ENCODE measurements at places on chromosomes 4 and X.

GRCh38 chr4:8468746-8469535 lies 28.4 kb downstream of the TRMT44 start:
- DNase-seq: no peak

- no peak for DNase-seq
These were observed 82.0 kb downstream of the PLS3 start for GRCh38 chrX:115642895-115643530.

DNA sequence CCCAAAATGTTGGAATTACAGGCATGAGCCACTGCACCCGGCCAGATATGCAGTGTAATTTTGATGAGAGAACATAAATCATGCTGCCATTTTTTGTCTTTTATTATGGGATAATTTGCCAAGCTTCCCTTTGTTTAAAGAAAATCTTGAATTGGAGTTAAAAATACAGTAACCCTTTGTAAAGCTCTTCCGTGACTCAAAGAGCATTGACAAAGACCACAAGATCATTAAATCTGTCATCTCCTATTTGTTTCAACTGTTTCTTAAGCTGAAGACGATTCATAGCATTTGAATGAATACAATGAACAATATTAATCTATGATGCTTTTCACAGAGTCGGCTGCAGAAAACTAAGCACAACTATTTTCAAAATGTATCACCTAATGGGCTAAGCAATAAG lies 132.6 kb downstream of the ANAPC4 start:
- no peak for DNase-seq

GRCh38 chrX:101595739-101596419 lies 21.9 kb downstream of the ARMCX6 start:
- no peak for DNase-seq

DNA sequence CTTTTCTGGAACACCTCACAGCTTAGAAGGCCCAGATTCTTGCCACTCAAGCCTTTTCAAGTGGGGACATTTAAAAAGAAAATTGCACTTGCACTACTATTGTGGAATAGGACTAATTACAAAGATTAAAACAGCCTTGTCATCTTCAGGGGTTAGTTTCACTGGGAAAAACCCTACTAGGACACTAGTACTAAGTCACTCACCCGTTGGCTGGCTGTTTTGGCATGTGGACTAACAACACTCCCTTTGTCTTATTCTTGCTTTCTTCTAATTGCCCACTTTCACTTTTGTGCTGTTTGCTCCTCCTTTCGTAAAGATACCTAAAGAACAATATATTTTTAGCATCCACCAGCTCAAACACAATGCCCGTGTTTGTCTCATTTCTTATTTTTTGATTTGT lies 200.9 kb upstream of the MID1 start:
- DNase-seq: no peak

- DNase-seq: no peak
These were observed 2.9 kb upstream of the LEF1 start for GRCh38 chr4:108171339-108172230.

- no peak for DNase-seq
These were observed 180.7 kb upstream of the ZFP42 start for GRCh38 chr4:187814737-187815465.

- DNase-seq: no peak
These were observed 650.3 kb upstream of the FAM241A start for GRCh38 chr4:111494971-111495370.

- no peak for DNase-seq
These were observed 36.3 kb downstream of the CORIN start for GRCh38 chr4:47801481-47802002.

- DNase-seq: no peak
These were observed 10.9 kb upstream of the NALF2 start for GRCh38 chrX:69493193-69493592.

- DNase-seq: no peak
These were observed 51.3 kb upstream of the MAOA start for GRCh38 chrX:43604753-43605152.

DNA sequence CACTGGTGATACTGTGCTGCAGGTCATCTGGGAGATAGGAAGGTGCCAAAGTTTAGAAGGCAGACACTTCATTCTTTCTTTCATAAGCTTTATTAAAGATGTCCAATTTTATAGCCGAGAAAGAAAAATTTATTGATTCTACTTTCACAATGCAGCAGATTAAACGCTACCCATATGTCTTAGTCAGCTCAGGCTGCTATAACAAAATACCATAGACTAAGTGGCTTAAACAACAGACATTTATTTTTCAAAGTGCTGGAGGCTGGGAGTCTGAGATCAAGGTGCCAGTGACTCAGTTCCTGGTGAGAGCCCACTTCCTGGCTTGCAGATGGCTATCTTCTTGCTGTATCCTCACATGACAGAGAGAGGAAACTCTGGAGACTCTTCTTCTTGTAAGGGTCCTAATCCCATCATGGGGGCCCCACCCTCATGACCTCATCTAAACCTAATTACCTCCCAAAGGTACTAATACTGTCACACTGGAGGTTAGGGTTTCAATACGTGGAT lies 33.4 kb upstream of the KLHL34 start:
- DNase-seq: no peak

DNA sequence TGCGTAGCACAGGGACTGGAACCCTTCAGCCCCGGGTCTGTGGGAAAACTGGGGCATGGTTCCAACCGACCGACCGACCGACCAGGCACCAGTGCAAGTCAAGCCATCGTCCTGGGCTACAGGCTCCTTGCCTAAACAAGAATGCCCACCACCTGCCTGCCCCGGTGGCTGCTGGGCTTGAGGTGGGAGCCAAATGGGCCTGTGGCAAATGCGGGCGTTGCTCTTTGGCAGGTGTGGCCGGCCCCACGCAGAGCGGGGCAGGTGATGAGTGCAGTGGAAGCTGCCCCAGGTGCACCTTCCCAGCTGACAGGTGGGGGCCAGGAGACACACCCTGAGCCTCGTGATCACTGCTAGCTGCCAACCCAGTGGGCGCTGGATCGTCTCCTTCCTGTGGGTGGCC lies 77.9 kb downstream of the MTMR1 start:
- no peak for DNase-seq

DNA sequence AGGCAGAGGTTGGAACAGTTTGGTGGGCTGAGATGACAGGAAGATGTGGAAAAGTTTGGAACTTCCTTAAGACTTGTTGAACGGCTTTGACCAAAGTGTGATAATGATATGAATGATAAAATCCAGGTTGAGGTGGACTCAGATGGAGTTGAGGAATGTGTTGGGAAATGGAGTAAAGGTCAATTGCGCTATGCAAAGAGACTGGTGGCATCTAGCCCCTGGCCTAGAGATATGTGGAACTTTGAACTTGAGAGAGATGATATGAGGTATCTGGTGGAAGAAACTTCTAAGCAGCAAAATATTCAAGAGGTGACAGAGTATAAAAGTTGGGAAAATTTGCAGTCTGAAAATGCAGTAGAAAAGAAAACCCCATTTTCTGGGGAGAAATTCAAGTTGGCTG lies 21.4 kb upstream of the UGT2B17 start:
- DNase-seq: no peak

DNA sequence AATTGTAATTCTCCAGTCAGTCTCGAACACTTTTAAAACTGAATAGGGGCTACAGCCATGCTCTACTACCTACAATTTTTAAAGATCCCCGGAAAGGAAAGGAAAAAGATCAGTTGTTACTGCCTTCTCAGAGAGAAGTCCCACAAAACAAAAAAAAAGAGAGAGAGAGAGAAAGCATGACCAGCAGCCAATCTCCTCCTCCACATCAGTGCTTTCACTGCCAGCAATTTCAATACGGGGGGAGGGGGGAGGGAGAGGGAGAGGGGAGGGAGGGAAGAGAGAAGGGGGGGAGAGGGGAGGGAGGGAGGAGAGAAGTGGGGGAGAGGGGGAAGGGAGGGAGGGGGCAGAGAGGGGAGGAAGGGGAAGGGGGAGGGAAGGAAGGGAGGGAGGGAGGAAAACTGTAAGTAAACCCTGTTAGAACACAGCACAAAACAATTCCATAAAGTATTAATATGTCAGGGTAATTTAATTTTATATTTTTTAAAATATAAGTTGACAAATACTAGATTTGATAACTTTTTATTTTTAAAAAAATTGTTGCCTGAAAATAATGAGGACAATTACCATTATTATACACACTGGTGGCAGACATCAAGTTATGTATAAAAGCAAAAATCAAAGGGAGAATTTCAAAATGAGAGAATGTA lies 108.0 kb downstream of the LRBA start:
- DNase-seq: no peak

GRCh38 chr4:10703766-10704429 lies 19.3 kb upstream of the CLNK start:
- DNase-seq: no peak

- DNase-seq: no peak
These were observed 4.1 kb downstream of the ENPEP start for GRCh38 chr4:110480031-110480549.

DNA sequence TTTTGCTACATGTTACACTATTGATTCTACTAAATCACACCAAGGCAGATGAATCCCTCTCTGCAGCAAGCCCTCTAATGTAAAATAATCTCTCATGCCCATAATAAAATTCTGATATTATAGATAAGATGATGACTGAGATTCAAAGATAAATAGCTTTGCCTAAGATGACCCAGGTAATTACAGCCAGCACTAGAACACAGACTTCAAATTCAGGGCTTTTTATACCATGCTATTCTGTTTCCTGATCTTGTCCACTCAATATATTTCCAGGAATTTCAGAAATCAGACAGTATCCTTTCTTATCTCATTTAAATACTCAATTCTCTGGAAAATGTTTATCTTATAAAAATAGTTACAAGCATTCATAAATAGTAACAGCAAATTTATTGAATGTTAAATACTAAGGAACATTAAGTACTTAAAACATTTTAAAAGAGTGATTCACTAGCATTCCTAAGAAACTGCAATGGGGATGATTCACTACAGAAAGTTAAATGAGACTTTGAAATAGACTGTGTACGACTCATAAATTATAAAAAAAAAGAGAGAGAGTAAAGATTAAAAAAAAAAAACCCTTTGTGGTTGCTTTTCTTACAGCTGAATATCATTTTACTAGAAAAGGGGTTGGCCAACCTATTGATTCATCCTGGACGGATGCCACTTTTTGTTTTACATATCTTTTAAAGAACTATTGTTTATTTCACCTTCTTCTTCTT lies 45.8 kb upstream of the IL21 start:
- DNase-seq: no peak

DNA sequence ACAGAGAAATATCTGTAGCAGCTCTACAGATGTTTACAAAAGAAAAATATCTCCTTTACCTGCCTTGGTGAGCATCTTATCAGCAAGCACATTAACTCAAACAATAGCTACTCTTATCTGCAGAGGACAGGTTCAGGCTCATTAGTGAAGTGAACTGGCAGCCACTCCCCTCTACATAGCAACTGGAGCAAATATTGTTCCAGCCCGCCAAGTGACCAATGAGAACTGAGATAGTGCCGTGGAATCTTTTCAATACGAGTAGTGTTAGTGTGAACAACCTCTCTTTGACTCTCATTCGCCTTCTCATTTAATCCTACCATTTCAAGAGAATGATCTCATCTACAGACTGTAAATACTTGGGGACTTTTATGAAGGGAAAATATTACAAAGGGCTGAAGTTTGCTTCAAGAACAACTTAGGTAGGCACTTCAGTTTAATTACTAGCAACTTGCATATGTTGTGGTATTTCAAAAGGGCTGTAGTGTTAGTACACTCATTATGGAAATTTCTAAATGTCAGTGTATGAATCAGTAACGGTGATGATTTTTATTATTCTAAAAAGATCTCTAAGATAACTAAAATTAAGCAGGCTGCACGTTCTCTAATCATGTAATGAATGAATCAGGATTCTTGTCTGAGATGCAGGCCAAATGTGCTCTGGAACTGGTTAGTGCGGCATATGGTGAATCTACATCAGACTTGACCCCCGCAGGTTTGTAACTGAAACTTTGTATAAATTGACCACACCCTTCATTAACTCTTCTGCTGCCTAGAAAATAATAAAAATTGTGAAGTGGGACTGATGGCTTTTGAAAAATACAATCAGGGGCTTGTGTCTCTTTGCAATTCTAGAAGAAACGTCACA lies 72.4 kb downstream of the PALLD start:
- DNase-seq: no peak

- DNase-seq: no peak
These were observed 194.0 kb upstream of the NUDT6 start for GRCh38 chr4:123116412-123116811.

- DNase-seq: no peak
These were observed 318.9 kb upstream of the PPP1R2C start for GRCh38 chrX:43096830-43097229.

GRCh38 chr4:55546506-55546755 lies 278 bp downstream of the CLOCK start:
- DNase-seq: no peak

DNA sequence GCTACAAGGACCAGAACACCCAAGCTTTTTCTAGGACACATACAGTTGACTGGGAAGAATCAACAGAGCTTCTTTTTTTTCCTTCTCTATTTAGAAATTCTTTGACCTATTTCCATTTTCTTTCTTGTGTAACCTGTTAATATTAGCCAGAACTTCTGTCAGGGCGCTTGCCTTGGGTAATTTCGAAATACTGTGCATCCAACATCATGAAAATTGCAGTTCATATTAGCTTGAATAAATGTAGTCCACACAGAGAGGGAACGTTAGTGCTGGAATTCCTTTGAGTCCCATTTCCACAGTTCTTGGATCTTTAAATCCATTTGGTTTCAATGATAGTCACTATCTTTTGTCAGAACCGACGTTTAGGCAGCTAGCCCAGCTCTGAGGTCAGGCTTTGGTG lies 141.8 kb downstream of the MXRA5 start:
- DNase-seq: no peak

DNA sequence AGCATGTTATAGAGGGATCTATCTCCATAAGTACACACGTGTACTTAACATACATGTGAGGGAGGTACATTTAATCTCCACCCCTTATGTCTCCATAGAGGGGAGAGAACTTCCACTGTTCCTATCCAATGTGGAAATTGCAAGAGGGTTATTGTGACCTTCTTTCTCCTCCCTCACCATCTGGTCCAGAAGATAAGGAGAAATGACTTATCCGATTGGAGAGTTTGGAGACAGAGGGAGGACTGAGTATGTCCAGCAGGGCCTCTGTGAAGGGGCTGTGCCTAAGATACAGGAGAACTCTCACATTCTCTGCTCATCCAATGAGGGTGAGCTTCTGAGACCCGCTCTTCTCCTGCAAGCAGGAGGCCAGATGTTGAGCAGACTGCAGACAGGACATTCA lies 113.1 kb downstream of the QDPR start:
- DNase-seq: no peak

GRCh38 chrX:120136840-120137239 lies 21.1 kb upstream of the RHOXF1 start:
- DNase-seq: no peak

DNA sequence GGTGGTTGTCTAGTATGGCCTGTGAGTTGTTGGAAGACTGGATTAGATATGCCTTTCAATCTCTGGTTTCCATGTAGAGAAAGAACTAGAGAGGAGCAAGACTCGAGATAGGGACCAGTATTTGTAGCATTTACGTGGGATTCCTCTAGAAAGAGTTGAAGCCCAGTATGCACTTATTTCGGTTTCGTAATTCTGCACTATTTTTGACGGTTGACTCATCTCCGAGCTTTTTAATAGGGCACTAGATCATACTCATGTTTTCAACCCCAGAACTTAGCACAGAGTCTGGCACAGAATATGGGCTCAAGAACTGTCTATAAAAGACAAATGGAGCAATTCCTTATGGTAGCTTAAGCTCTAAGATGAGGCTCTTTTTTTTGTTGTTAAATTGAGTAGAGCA lies 15.7 kb downstream of the HELT start:
- no peak for DNase-seq

- DNase-seq: no peak
These were observed 70.5 kb downstream of the AGTR2 start for GRCh38 chrX:116241001-116241400.

GRCh38 chr4:184273166-184274147 lies 55.8 kb upstream of the ENPP6 start:
- no peak for DNase-seq

- no peak for DNase-seq
These were observed 155.0 kb upstream of the MAOA start for GRCh38 chrX:43500996-43501694.
